ENCODE measurements at places on chromosomes 5 and 9.
A peak's percentile ranks its signal among the peaks of the same experiment; 100 is the strongest.

- DNase-seq: no peak
Observed at GRCh38 chr5:80438739-80439138, 30.9 kb downstream of the ZFYVE16 start.

- no peak for DNase-seq
Observed at GRCh38 chr9:134053941-134054761, 13.7 kb downstream of the BRD3 start.

DNA sequence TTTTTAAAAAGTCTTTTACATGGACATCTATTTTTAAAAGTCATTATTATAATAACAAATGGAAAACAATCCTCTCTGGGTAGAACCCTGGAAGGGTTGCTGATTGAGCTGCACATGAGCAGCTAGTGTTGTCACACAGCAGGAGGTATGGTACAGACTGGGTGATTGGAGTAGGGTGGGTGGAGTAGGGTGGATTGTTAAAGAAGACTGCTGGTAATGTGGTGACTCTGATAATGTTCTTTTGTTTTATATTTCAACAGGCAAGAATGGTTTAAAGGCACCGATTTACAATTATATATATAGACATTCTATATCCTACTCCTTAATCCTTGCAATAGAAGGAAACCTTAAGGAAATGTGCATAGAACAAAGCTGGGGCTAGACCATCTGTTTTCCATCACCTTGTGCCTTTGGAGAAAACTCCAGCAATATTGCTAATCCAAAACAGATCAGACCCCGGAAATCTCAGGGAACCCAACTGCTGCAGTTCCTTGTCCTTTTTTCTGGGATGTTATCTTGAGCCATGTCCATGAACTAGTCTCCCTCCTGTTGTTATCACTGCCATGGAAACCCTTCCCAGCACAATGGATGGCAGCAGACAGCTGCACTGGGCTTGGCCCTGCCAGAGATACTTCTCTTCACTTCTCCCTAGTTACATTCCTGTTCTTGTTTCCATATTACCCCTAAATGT, 129.7 kb downstream of the YIPF5 start:
- DNase-seq: no peak

DNA sequence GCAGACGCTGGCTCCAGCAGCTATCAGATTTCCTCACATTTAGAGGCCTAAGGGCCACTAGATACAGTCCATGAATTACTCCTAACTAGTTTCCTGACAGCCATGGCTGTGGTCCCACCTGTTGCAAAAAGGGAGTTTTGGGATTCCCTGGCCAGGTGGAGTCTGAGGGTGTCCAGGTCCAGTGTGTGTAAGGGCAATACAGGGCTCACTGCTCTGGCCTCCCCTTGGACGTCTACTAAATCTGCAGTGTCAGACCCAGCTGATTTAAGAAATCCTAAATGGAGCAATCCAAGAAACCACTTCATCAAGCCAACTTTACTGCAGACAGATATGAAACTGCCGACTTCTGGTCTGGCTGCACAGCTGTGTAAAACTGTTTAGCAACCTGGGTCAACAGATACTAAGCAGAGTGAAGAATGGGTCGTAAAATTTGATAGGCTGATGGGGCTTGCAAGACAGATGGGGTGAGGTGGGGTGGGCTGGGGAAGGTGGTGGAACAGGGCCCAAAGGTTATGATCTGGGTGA, 116.4 kb downstream of the GADD45G start:
- no peak for DNase-seq

DNA sequence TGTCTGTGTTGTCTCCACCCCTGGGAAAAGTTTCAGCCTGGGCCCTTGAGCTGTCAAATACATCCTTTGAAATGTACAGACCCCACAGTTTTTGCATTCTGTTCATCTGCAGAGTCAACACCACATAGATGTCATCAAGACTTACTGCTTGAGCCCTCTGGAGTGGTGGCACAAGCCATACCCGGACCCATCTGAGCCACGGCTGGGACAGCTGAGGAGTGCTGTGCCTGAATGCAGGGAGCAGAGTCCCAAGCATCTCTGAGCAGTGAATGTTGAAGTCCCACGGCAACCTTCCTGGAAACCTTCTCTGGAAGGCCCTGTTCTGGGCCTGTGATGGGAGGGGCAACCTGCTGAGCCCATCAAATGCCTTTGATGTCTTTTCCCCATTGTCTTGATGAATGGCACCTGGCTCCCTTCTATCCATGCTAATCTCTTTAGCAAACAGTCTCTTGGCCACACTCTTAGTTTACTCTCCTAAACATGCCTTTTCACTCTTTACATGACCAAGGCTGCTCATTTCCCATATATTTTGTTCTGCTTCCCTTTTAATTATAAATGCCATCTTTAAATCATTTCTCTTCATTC, 92.5 kb downstream of the ATPSCKMT start:
- DNase-seq: no peak

DNA sequence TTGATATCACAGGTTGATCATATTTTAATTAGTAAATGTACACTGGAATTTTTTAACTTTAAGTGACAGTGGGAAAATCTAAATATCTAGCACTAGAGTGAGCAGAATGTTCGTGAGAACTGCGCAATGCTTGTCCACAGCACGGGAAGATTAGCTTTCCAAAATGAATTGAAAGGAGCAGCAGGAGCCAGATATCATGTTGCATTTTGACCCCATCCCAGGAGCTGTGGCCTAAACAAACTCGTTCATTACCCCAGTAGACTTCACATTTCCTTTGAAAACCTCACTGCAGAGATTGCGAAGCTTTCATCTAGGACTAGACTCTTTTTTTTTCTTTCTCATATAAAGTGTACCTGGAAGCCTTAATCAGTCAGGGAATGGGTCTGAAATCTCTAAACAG, 525.8 kb downstream of the CTNND2 start:
- DNase-seq: no peak

GRCh38 chr5:176790941-176791340, 19.4 kb upstream of the UNC5A start:
- DNase-seq: no peak

DNA sequence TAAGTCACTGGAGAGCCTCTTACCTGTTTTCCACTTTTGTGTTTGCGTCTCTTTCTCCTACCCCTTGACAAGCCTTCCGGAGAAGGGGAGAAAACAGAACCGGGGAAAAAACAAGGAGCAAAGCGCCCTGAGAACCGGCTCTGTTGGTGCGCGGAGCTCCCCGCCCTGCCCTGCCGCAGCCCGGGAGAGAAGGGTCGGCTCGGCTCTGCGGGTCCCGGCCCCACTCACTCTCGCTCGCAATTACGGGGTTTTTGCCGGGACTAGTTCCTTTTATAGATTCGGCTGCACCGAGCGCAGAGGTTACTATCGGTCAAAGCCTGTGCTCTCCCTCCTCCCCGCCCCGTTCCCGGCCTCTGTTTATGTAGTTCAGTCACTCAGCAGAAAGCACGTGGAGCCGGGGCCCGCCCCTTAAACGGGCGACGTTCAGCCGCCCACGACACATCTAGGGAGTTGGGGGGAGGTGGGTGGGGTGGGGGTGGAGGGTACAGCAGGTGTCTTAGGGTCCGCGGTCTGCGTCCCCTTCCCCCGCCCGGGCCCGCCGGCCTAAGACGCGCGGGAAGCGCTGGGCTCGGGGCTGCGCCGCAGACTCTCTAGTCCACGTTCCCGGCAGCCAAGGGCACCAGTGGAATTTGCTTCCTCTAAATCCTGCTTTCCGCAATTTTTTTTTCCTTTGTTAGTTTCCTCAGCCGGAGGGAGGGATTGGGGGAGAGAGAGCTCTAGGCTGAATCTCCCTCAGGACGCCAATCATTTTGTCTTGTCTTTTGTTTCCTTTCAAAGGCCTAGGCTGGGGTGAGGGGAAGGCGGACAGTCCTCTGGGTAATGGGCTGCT, at the start of gene ABCA1:
Gene ABCA1, minus strand, starts transcription at position 244 of the 829 bp plus-strand sequence. CDS start 24,476 bp downstream, outside the sequence.
- peak; percentile 40 for DNase-seq

- no peak for DNase-seq
Observed at GRCh38 chr9:34988218-34989002, 1.1 kb upstream of the DNAJB5 start.

DNA sequence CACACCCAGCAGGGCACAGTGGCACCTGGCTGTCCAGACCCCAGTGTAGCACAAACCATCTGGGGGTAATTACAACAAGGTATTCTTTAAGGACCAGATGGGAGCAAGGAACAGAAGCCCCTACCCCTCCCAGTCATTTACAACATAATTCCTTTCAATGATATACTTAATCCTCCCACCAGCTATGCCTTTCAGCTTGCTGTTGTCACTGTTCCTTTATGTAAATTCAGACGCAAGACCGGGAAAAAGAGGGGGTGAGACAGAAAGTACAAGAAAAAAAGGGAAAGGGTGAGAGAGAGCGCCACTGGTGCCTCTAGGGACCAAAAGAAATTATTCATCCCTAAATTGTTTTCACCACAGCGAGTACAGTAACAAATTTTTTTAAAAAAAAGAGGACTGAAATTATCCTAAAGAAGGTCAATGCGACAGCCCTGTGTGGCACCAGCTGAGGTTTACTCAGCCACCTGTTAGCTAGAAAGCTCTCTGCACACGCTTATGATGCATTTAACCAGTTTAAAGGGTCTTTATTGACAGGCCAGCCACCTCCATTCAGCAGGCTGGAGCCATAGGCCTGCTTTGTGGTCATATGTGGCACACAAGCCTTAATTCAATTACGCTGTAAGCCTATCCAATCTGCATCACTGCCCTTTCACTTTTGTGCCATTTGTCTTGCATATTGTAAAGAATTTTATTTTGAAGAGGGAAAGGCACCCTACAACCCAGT, 210.2 kb upstream of the ISL1 start:
- no peak for DNase-seq

- no peak for DNase-seq
Observed at GRCh38 chr9:17520268-17521064, 58.4 kb upstream of the SH3GL2 start.

DNA sequence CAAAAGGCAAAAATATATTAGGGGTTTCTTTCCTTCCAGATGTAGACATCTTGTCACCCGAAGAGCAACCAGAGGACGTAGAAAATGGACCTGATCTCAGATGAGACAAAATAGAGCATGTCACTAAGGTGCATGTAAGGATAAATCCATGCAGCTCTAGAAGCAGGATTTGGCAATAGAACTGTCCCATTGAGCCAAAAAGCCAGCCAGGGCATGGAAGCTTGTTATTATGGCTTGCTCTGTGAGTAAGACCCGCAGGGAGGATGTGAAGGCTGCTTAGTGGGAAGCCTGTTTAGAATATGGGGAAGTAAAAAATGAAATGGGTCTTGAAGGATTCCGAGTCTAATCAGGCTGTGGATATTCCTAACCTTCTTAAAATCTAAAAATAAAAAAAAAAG, 165.6 kb upstream of the MPDZ start:
- no peak for DNase-seq

DNA sequence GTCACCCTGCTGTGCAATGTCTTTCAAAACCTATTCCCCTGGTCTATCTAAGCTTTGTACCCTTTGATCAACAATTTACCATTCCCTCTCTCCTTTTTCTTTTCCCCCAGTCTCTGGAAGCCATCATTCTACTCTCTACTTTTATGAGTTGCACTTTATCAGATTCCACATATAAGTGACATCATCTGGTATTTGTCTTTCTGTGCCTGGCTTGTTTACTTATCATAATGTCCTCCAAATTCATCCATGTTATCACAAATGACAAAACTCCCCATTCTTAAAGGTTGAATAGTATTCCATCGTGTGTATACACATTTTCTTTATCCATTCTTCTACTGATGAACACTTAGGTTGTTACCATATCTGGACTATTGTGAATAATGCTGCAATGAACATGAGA, 344.2 kb upstream of the CCNH start:
- DNase-seq: no peak

- DNase-seq: no peak
Observed at GRCh38 chr9:93110311-93110855, 14.4 kb downstream of the CARD19 start.

DNA sequence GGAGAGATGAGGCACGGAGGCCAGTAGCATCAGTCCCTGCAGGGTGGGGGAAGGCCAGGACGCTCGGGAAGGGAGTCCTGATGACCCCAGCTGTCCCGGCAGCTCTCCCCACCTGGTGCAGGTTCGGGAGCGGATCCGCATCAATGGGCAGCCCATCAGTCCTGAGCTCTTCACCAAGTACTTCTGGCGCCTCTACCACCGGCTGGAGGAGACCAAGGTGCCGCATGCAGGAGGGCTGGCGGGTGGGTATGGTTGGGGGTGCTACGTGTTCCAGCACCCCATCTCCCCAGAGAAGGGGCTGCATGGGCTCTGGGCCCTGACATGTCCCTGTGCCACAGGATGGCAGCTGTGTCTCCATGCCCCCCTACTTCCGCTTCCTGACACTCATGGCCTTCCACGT, 4.2 kb downstream of the FPGS start:
- DNase-seq: no peak

Measured in stimulated activated CD4-positive, alpha-beta T cell treated with anti-CD3 and anti-CD28 coated beads, Interleukin-15, amount 100 ng/mL, for 1 hour (primary cell).